Activated CD8-positive, alpha-beta T cell treated with anti-CD3 and anti-CD28 coated beads for 36 hours (primary cell): ENCODE measurements at places on chromosomes 6 and 20. TPM values are rescaled to one million over a fixed set of nuclear protein-coding genes. Genes with fewer than 3 reads are reported as not detected.
A peak's percentile ranks its signal among the peaks of the same experiment; 100 is the strongest.

Gene DNMT3B
- 2.9 TPM for total RNA-seq

Gene TMEM74B
- total RNA-seq, result 1.8 TPM

Gene ERMARD
- 26.6 TPM for total RNA-seq

Gene PTCRA
- not detected for total RNA-seq

Gene FAM135A
- 9.4 TPM for total RNA-seq

GRCh38 chr20:63972312-63973159 is 2.8 kb upstream of the ZNF512B start:
- H3K27me3 ChIP-seq, result no peaks in the 10 kb centered on the region
- no peak overlapping the region for H3K27ac ChIP-seq
- no peak overlapping the region for H3K4me3 ChIP-seq
- peaks cover 21% of the 10 kb centered on the region for H3K36me3 ChIP-seq

DNA sequence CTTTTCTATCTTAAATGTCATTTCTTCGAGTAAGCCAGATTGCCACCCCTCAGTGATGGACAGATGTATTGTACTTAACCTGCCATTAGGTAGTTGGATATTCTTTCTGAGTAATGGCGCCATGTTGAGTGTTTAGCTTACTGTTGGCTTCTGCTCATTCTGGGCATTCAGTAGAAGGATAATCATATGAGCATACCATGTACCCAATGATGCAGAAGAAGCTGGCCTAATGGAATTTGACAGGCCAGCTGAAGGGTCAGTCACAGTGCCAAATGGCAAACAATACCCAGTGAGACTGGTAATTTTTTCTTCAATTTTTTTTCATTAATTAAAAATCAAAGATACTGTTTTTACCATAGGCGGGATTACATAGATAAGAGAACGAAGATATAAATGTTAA is 1010.8 kb upstream of the EYS start:
- no peak overlapping the region for H3K27ac ChIP-seq
- H3K27me3 ChIP-seq, result no peaks in the 10 kb centered on the region
- H3K4me3 ChIP-seq, result no peak overlapping the region
- H3K4me1 ChIP-seq, result no peaks in the 10 kb centered on the region
- no peaks in the 10 kb centered on the region for H3K36me3 ChIP-seq
- DNase-seq, result no peak

- DNase-seq, result no peak
- no peak overlapping the region for H3K4me3 ChIP-seq
- H3K36me3 ChIP-seq, result no peaks in the 10 kb centered on the region
- no peak overlapping the region for H3K27ac ChIP-seq
Measured at GRCh38 chr20:10263385-10264165, 44.9 kb downstream of the SNAP25 start.

DNA sequence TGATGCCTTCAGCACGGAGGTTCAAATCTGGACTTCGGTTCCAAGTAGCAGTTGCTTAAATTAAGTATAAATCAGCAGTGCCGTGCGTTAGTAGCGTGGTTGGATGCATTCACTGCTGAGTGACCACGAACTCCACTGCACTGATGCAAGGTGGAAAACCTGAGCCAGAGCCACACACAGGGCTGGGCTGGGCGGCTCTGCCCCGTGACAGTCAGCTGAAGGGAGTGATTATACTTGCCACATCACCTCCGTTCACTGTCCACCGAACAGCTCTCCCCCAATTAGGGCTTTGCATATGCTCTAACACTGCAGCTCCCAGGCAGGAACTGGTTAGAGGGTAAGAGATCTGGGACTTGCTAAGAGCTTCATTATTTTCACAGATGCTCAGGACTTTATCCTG is 22.2 kb downstream of the PPP1R3G start:
- H3K27me3 ChIP-seq, result no peaks in the 10 kb centered on the region
- no peak overlapping the region for H3K4me3 ChIP-seq
- no peak overlapping the region for H3K27ac ChIP-seq
- peaks cover 8% of the 10 kb centered on the region for H3K36me3 ChIP-seq
- DNase-seq, result no peak

GRCh38 chr6:25366903-25367545 is 87.8 kb downstream of the CARMIL1 start:
- H3K27me3 ChIP-seq, result no peaks in the 10 kb centered on the region
- no peaks in the 10 kb centered on the region for H3K36me3 ChIP-seq
- H3K27ac ChIP-seq, result peak overlapping the region; percentile 86
- peak overlapping the region; percentile 71 for H3K4me3 ChIP-seq
- peaks cover 62% of the 10 kb centered on the region for H3K4me1 ChIP-seq

DNA sequence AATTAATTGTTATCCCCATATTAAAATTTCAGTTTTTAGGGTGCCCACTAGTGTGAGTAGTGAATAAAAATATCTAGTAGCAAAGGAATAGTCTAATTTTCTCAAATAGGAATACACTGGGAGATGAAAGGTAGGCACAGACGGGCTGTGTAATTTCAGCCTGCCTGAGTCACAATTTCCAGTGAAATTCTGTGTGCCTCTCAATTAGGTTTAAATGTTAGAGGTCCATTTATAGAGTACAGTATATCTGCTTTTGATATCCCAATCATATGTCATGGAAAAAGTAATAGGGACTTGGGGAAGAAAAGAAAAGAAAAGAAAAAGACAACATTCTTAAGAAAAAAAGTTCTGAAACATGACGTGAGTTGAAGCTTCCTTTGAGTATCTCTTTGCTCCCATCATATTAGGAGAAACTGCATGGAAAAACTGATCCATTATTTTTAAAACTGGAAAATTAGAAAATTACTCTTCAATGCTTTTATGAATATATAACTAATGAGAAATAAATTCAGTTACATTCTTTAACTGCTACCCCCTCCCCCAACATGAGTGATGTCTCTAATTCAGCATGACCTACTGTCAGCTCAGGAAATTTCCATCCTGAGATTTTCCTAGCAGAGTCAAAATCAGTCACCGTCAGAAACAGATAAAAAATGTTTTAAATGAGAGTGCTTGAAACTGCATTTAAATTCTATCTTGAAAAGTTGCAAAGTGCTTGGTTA is 473.8 kb upstream of the HSF2 start:
- DNase-seq, result no peak
- H3K27ac ChIP-seq, result no peak overlapping the region
- peaks cover 3% of the 10 kb centered on the region for H3K4me1 ChIP-seq
- H3K36me3 ChIP-seq, result no peaks in the 10 kb centered on the region
- no peaks in the 10 kb centered on the region for H3K27me3 ChIP-seq

DNA sequence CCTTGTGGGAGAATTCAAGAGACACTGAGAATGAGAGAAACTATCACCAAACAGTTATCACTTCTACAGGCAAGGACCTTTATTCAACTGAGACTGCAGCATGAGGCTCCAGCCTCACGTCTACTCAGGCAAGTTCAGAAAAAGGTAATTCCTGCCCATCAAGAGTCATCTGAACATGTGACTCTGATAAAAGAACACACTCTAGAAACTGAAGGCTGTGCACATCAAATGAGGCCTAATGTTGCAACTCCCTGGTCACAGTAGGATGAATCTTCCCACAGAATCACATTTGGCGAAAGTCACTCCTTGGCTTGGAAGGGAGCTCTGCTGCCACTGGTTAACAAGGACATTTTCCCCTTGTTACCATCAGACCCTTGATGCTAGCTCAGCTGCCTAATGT is 71.2 kb upstream of the EMILIN3 start:
- no peak overlapping the region for H3K4me3 ChIP-seq
- peaks cover 55% of the 10 kb centered on the region for H3K36me3 ChIP-seq
- H3K27me3 ChIP-seq, result no peaks in the 10 kb centered on the region
- no peak for DNase-seq
- no peak overlapping the region for H3K27ac ChIP-seq

DNA sequence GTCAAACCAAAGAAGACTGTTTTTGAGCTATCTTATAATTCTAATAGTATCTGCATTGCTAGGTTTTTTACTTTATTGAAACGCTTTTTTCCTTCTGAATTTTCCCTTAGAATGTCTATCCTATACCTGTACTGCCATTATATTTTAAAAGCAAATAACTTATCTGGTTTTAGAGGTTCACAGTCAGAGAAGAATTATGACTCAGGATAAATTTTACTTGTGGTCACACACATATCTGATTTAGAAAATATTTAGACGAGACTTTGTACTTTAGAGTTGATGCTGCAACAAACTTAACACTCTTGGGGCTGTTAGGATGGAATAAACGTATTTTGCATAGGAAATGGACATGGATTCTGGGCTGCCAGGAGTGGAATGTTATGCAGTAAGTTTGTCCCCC is 33.0 kb downstream of the LMBRD1 start:
- peaks cover 13% of the 10 kb centered on the region for H3K36me3 ChIP-seq
- no peak for DNase-seq
- H3K4me3 ChIP-seq, result no peak overlapping the region
- H3K27me3 ChIP-seq, result no peaks in the 10 kb centered on the region
